ENCODE measurements at places on chromosomes 5 and 9. TPM values are rescaled to one million over a fixed set of nuclear protein-coding genes. Genes with fewer than 3 reads are reported as not detected.
A peak's percentile ranks its signal among the peaks of the same experiment; 100 is the strongest.

FOXD4L6 gene
- not detected for total RNA-seq

DNA sequence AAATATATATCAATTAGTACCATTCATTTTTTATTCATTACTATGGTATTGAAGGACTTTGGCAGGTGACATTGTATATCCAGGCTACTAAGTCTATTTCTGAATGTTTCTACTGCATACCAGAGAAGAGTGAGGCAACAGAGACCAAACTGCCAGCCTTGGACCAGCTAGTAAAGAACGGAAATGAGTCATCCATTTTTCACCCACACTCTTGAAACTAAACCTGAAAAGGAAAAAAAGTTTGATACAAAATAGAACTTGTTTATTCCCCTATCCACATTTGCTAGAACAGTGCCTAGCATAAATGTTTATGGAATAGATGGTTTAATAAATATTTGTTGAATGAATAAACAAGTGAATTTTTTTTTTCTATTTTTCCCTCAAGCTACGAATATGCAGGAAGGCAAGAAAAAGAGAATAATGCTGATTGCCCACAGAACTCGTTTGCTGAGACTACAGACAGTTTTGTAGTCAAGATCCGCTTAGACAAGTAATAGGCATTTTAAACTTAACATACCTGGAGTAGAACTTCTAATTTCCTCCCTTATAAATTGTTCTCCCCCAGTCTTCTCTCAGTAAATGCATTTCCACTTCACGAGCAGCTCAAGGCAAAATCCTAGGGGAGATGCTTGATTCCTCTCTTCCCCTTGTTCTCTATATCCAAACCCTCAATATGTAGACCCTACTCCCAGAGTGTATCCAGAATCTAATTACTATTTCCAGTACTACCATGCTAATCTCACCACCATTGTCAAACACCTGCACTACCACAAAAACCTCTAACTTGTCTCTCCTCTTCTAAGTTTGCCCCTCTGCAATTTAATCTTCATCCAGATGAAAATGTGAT is 146.2 kb upstream of the RASA1 start:
- H3K4me1 ChIP-seq, result peaks cover 35% of the 10 kb centered on the region
- H3K36me3 ChIP-seq, result no peaks in the 10 kb centered on the region
- H3K4me3 ChIP-seq, result no peak overlapping the region
- DNase-seq, result peak; percentile 85

PCDHA6 gene
- not detected for total RNA-seq

DNA sequence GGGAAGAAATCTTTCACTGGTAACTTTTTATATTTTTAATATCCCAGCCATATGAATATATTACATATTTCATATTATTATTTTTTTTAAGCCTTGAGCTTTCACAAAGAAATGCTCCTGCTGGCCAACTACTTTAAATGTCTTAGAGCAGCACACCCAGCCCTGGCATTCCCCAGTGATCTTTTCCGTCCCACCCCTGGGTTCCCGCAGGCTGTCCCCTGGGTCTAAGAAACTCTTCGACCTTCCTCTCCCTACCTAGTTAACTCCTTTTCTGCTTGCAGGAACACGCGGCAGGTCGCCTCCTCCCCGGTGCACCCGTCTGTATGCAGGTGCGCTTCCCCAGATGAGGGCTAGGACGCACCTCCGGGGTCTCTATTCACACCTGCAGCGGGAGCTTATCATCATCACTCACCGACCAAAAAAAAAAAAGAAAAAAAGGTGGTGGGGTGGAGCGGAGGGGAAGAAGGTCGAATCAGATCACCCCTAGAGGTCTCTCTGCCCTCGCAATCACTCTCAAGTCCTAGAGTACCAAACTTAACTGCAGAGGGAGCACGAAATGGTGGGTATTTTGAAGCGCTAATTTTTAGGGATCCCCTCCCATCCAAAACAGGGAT is 696 bp downstream of the ZFP62 start:
- peak overlapping the region; percentile 68 for H3K4me3 ChIP-seq
- peaks cover 11% of the 10 kb centered on the region for H3K36me3 ChIP-seq
- no peaks in the 10 kb centered on the region for H3K27me3 ChIP-seq
- H3K4me1 ChIP-seq, result peaks cover 7% of the 10 kb centered on the region

GRCh38 chr5:132841305-132841704 is 10.9 kb upstream of the SHROOM1 start:
- peak overlapping the region; percentile 32 for H3K27ac ChIP-seq
- peaks cover 36% of the 10 kb centered on the region for H3K4me1 ChIP-seq
- DNase-seq, result no peak
- no peak overlapping the region for H3K4me3 ChIP-seq
- H3K36me3 ChIP-seq, result no peaks in the 10 kb centered on the region
- no peaks in the 10 kb centered on the region for H3K27me3 ChIP-seq

- H3K27ac ChIP-seq, result peak overlapping the region; percentile 84
- 0 out of 2 replicates have a peak, but pooled peaks cover 1% of the 10 kb centered on the region for H3K36me3 ChIP-seq
- DNase-seq, result no peak
- no peak overlapping the region for H3K4me3 ChIP-seq
- H3K27me3 ChIP-seq, result no peaks in the 10 kb centered on the region
- H3K4me1 ChIP-seq, result peaks cover 60% of the 10 kb centered on the region
These were observed 41.7 kb downstream of the ITGA2 start for GRCh38 chr5:53030893-53031292.

DNA sequence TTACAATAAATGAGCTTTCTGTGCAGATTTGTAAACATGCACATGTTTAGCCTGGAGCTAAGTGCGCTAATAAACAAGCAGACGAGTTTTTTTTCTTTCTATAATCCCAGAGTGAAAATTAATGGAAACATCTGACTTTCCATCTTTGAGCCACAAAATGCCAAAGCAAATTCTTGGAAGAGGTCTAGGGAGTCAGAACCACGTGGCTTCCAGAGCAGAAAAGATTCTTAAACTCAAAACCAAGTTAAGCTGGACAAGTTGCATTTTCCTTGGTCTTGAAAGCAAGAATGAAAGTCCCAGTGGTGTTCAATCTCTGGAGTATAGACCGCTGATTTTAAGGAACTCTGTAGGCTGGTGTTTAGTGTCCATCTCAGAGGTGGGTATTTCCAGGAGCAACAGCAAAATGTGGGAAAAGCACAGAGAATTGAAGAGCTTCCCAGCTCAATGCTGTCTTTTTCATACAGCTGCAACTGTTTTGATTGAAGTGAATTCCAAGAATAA is 71.4 kb downstream of the MYO10 start:
- DNase-seq, result peak; percentile 46
- peaks cover 62% of the 10 kb centered on the region for H3K4me1 ChIP-seq
- H3K27ac ChIP-seq, result peak overlapping the region; percentile 20
- no peak overlapping the region for H3K4me3 ChIP-seq
- peaks cover 3% of the 10 kb centered on the region for H3K36me3 ChIP-seq

DNA sequence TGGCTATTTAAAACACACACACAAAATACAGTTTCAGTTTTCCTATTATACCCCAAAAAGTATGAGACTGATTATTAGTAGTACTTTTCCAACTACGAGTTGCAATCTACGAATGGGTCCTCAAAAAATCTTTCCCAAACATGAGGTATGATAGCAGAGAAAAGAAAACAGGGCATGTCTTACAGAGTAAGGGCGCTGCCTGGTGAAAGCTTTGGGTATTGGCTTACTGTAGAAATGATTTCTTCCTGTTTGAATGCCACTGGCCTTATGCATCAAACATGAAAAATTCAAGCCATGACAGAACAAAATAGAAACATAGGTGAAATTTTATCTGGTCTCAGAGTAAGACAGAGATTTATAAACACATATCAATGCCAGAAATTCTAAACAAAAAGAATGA is 448.0 kb downstream of the SPOCK1 start:
- no peaks in the 10 kb centered on the region for H3K4me1 ChIP-seq
- no peak overlapping the region for H3K27ac ChIP-seq
- no peak overlapping the region for H3K4me3 ChIP-seq
- H3K36me3 ChIP-seq, result no peaks in the 10 kb centered on the region
- 0 out of 2 replicates have a peak, but pooled peaks cover 3% of the 10 kb centered on the region for H3K27me3 ChIP-seq

- H3K4me1 ChIP-seq, result peaks cover 43% of the 10 kb centered on the region
- H3K4me3 ChIP-seq, result no peak overlapping the region
- H3K27me3 ChIP-seq, result 0 out of 2 replicates have a peak, but pooled peaks cover 4% of the 10 kb centered on the region
- DNase-seq, result no peak
These were observed 454.6 kb downstream of the RAB3C start for GRCh38 chr5:59037453-59037852.

- no peaks in the 10 kb centered on the region for H3K36me3 ChIP-seq
- peak; percentile 31 for DNase-seq
- H3K4me3 ChIP-seq, result no peak overlapping the region
- no peak overlapping the region for H3K27ac ChIP-seq
- H3K4me1 ChIP-seq, result no peaks in the 10 kb centered on the region
These were observed 29.9 kb upstream of the C7 start for GRCh38 chr5:40879163-40879942.

GRCh38 chr5:142758062-142758795 is 11.9 kb upstream of the ARHGAP26 start:
- no peak for DNase-seq
- H3K36me3 ChIP-seq, result no peaks in the 10 kb centered on the region
- no peak overlapping the region for H3K27ac ChIP-seq
- H3K27me3 ChIP-seq, result no peaks in the 10 kb centered on the region
- no peak overlapping the region for H3K4me3 ChIP-seq

ADAMTS16 gene
- total RNA-seq, result 7.5 TPM

- H3K27ac ChIP-seq, result peak overlapping the region; percentile 7
- peaks cover 45% of the 10 kb centered on the region for H3K36me3 ChIP-seq
- H3K4me1 ChIP-seq, result peaks cover 54% of the 10 kb centered on the region
- peak overlapping the region; percentile 96 for H3K4me3 ChIP-seq
- H3K27me3 ChIP-seq, result no peaks in the 10 kb centered on the region
These were observed 416 bp upstream of the SNX18 start for GRCh38 chr5:54517174-54517511.

DNA sequence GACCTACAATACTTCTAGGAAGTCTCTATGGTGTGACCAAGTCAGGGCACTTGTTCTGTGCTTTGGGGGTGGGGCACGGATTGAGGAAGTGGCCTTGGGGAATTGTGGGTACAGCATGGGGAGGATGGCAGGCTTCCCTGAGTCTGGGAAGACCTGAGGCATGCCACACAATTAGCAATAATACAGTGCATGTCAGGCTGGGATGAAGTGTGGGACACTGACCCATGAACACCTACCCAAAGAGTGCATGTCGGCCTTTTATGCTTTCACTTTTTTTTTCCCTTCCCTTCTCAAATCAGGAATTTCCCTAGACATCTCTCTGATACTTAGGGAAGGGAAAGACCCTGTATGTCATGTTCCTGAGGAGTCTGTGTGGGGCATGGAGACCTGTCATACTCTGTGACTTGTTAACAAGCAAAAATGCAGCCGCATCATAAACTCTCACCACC is 146.4 kb downstream of the PALM2AKAP2 start:
- peak; percentile 13 for DNase-seq
- H3K36me3 ChIP-seq, result peaks cover 34% of the 10 kb centered on the region
- H3K4me3 ChIP-seq, result no peak overlapping the region
- H3K4me1 ChIP-seq, result no peaks in the 10 kb centered on the region

DNA sequence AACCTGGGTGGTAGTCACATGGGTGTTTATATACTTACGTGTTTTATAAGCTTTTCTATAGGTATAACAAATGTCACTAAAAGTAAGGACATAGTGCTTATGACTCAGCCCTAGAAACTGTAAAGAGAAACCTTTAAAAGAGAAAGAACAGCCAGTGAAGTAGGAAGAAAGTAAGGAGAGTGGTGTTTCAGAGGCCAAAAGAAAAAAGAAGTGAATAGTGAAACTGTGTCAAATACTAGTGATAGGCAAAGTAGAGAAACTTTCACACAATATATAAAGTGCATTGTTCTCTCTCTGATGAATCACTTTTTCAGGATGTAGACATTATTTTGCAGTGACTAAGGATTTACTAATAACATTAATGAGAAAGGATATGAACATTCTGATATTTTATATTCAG is 74.2 kb upstream of the SUSD1 start:
- peaks cover 18% of the 10 kb centered on the region for H3K36me3 ChIP-seq
- H3K4me3 ChIP-seq, result no peak overlapping the region
- H3K27ac ChIP-seq, result peak overlapping the region; percentile 10

GKAP1 gene
- 19.0 TPM for total RNA-seq

C5orf46 gene
- 4.3 TPM for total RNA-seq

DNA sequence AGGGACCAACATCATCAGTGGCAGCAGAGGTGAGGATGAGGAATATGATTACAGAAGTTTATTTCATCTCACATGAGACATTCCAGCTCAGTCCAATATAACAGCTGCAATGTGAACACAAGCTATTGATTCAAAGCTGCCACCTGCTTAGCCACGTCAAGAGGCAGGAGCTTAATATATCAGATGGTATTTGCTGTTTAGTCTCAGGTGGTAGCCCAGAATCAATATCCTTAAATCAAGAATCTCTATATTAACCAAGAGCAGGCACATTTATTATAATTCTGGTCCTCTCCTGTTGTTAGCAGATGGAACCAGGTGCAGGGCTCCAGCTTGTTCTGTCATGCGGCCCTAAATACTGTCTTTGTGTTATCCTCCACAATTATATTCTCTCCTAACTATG is 431.6 kb downstream of the ICE1 start:
- no peak for DNase-seq
- no peaks in the 10 kb centered on the region for H3K27me3 ChIP-seq
- no peaks in the 10 kb centered on the region for H3K4me1 ChIP-seq
- no peaks in the 10 kb centered on the region for H3K36me3 ChIP-seq
- no peak overlapping the region for H3K4me3 ChIP-seq
- H3K27ac ChIP-seq, result no peak overlapping the region

DDX4 gene
- not detected for total RNA-seq

HMCN2 gene
- 1.2 TPM for total RNA-seq

GRCh38 chr5:143505934-143506333 is 102.4 kb upstream of the NR3C1 start:
- DNase-seq, result no peak
- no peak overlapping the region for H3K4me3 ChIP-seq
- peaks cover 22% of the 10 kb centered on the region for H3K4me1 ChIP-seq
- H3K27ac ChIP-seq, result no peak overlapping the region
- H3K27me3 ChIP-seq, result no peaks in the 10 kb centered on the region

SPINK4 gene
- total RNA-seq, result not detected

GRCh38 chr9:38249587-38250210 is 142.8 kb upstream of the ALDH1B1 start:
- no peak overlapping the region for H3K27ac ChIP-seq
- no peak for DNase-seq
- H3K36me3 ChIP-seq, result no peaks in the 10 kb centered on the region
- H3K4me1 ChIP-seq, result no peaks in the 10 kb centered on the region

DNA sequence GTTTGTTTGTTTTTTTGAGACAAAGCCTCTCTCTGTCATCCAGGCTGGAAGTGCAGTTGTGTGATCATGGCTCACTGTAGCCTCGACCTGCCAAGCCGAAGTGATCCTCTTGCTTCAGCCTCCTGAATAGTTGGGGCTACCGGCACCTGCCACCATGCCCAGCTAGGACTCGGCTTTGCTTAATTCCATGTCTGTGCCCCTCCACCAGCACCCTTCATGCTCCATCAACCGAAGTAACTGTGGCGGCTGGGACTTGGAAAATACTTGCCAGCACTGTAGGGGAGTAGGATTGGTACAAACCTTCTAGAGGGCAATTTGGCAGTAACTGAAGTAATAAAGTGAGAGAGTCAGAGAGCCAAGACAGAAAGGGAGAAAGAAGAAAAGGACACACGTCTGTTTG is 19.0 kb downstream of the FAXDC2 start:
- DNase-seq, result no peak
- H3K36me3 ChIP-seq, result peaks cover 7% of the 10 kb centered on the region
- no peaks in the 10 kb centered on the region for H3K27me3 ChIP-seq
- H3K4me1 ChIP-seq, result no peaks in the 10 kb centered on the region
- H3K4me3 ChIP-seq, result no peak overlapping the region
- H3K27ac ChIP-seq, result no peak overlapping the region
